ENCODE measurements at places on chromosomes 3 and 15.

- no peak for DNase-seq
Measured at GRCh38 chr15:97761110-97761509, 199.4 kb upstream of the ARRDC4 start.

DNA sequence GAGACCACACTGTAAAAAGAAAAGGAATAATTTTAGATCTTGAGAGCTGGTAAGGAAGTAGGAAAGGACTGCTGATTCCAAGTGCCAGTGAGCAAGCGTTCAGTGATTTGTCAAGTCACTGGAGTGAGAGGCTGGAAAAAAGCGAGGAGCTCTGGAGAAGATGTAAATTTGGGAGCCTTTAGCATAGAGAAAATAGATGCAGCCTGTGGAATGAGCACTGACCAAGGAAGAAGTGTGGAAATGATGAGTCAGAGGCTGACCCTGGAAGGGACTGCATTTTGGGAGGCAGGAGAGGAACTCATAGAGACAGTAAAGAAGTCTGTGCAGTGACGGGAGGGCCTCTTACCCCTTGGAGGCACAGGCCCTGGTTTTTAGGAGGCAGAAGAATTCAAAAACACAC, 17.1 kb upstream of the ABTB1 start:
- no peak for DNase-seq

- no peak for DNase-seq
Measured at GRCh38 chr15:79942741-79943481, 28.1 kb downstream of the BCL2A1 start.

- no peak for DNase-seq
Measured at GRCh38 chr15:94186770-94187331, 44.5 kb upstream of the MCTP2 start.

GRCh38 chr3:196740481-196741248, 1.0 kb downstream of the PAK2 start:
- DNase-seq: no peak

GRCh38 chr3:149623824-149624223, 34.0 kb downstream of the WWTR1 start:
- DNase-seq: no peak

DNA sequence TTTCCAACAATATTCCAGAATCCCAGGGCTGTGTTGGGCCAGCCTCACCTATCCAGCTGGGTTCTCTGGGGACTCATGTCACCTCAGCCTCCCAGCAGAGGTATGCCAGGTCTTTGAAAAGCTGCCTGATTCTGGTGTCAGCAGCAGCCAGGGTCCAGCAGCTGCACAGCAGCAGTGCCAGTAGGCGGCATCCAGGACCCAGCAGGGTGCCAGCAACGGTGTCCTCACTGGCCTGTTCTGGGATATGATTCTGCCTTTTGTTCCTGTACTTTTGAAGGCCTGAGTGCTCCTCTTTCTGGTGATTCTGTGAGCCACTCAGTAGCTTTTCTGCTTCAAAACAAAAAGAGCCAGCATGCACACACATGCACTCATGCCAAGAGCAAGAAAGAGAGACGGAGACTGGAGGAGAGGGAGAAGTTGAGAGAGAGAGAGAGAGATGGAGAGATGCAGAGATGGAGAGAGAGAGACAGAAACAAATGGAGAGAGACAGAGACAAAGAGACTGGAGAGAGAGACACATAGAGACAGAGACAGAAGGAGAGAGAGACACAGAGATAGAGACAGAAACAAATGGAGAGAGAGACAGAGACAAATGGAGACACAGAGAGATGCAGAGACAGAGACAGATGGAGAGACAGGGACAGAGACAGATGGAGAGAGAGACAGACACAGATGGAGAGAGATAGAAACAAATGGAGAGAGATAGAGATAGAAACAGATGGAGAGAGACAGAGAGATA, 205.7 kb downstream of the UACA start:
- DNase-seq: no peak

GRCh38 chr15:70486451-70487386, 276.6 kb downstream of the UACA start:
- no peak for DNase-seq

- DNase-seq: no peak
Measured at GRCh38 chr3:108124337-108125152, 33.7 kb upstream of the CD47 start.

GRCh38 chr15:66894986-66895780, 170.2 kb upstream of the SMAD3 start:
- DNase-seq: no peak

GRCh38 chr15:77387365-77388105, 32.4 kb downstream of the PEAK1 start:
- no peak for DNase-seq

GRCh38 chr15:43293432-43293831, 26.7 kb upstream of the TGM5 start:
- DNase-seq: no peak

DNA sequence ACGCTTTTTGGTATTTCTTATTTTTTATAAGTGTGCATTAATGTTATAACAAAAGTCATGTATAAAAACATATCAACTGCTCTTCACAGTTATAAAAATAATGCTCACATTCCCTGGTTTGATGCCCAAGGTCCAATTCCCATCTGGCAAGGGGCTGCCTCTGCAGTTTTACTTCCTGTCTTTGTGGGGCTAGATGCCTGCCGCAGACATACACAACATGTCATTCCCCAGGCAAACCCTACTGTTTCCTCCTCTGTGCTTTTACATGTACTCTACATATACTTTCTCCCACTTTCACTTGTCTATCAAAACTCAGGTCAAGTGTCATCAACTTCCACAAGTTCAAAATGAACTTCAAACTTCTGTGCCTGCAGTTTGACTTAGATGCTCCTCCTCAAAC, 60.5 kb upstream of the ETV5 start:
- DNase-seq: no peak
